ENCODE measurements at places on chromosomes 3 and 15.

DNA sequence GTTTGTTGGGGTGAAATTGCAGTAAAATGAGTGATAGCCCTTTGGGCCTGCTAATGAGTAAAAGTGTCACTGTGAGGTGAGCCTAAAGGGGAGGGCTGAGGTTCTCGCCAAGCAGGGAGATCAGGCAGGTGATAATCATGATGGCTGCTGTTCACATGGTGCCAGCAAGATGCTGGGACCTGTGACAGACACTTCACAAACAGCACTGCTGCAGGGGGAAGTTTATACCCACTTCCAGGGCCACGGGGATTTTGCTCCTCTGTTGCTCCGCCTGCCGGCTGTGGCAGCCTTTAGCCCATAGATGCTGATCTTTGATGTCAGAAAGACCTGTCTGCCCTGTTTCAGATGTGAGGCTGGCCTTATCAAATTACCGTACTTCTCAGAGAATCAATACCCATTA, 96.7 kb downstream of the SV2B start:
- DNase-seq = no peak

DNA sequence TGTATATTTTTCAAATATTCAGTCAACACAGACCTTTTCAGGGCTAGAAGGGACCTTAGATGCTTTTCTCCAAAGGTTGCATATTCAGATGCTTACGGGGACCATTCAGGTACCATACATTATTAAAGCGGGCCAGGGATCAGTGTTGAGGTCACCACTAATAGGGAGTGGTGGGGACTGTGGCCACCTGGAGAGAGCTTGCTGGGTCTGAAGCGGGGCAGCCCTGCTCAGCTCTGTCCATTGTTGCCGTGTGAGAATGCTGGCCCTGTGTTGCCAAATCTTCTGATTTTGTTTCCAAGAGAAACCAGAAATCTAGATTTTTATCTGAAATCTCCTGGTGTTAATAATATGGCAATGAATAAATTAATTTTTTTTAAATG, 23.7 kb downstream of the ABHD2 start:
- no peak for DNase-seq

GRCh38 chr3:143358793-143359491, 239.4 kb downstream of the CHST2 start:
- DNase-seq = peak; percentile 45

DNA sequence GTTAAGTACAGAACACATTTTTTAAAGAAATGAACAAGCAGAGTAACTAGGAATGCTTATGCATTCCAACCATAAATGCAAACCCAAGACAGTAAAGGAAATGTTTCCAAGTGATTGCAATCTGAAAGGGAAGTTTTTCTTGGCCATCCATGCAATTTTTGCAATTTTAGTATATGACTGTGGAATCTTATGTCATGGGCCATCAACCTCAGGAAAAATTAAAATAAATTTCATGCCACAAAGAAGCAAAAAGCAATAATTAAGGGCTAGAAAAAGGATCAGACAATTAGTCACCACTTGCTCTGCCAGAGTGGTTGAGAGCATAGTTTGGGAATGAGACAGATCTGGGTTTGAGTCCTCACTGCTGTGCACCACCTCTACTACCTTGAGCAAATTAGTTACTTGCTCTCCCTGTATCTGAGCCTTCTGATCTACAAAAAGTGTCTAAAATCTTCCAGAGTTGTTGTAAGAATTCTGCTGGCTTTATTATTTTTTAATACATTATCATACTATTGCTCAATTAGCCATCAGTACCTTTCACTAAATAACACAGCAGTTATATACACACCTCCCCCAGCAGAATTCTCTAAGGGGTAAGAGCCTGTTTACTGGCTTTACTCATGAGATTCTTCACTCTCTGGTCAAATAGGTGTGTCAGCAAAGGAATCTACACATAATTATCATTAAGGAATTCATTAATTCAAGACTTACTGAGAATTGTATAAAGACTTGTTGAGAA, 49.7 kb upstream of the FBN1 start:
- DNase-seq = no peak
